ENCODE measurements at places on chromosomes 1 and 21.

GRCh38 chr1:246037832-246038231 lies 469.2 kb downstream of the SMYD3 start:
- no peak for DNase-seq

DNA sequence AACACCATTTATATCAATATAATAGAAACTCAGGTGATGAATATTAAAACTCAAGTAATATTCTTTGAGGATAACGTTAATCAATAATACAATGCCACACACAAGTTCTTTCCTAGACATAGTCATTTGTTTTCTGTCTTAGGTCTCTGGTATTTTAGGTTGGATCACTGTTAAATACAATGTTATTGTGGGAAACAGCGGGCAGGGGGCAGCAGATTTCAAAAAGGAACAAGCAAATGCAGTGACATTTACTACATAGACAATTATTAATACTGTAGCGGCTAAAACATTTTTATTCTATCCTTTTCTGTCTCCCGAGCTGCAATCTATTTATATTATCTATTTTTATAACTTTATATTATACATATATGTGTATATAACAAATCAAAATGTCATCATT lies 186.4 kb upstream of the ZNHIT6 start:
- peak; percentile 4 for DNase-seq

GRCh38 chr1:56374026-56374974 lies 205.1 kb downstream of the PLPP3 start:
- DNase-seq, result peak; percentile 75

DNA sequence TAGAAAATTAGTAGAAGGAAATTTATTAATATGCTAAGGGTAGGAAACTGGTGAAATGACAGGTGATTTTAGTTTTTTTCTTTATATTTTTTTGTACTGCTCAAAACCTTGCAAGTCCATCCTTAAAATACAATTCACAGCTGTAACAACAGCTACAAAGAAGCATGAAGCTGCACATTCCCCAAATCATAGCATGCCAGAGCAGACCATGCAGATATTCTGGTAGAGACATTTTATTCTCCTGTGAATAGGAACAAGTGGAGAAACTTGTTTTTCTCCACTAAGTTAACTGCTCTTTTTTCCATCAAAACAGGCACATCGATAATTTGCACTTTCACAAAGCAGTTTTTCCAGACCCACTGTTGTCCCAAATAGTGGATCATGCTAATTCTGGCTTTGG lies 1125.7 kb downstream of the BRINP3 start:
- no peak for DNase-seq

DNA sequence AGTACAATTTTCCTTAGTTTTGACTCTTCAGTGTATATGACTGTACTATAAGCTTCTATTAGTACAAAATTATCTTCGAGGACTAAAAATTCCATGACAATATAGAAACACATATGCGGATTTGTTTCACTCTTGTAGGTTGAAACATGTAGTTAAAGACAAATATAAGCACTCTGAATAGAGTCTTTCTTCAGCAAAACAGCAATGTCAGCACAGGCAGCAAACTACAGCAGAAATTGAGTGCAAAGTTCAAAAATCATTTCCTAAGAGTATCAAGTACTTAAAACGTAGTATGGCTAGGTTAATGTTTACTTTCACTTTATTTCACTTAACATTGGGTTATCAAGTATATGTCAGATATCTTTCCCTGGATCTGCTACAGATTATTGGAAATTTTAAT lies 106.7 kb downstream of the FAF1 start:
- DNase-seq, result no peak

DNA sequence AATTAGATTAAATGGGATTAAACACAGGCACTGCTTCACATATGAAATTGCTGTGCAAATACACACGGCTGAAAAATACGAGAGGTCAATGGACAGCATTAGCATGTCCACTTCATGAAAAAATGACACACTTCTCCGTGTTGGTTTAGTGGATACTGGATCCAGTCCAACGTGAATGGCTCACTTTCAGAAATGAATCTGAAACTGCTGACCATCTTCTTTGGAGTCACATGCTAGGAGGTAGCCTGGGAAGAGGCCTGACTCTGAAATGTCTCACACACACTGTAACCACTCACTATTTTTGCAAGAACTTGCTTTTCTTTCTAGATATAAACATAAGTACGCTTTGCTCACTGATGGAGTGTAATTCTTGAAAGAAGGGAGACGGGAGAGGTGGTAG lies 127.3 kb downstream of the HLCS start:
- no peak for DNase-seq

DNA sequence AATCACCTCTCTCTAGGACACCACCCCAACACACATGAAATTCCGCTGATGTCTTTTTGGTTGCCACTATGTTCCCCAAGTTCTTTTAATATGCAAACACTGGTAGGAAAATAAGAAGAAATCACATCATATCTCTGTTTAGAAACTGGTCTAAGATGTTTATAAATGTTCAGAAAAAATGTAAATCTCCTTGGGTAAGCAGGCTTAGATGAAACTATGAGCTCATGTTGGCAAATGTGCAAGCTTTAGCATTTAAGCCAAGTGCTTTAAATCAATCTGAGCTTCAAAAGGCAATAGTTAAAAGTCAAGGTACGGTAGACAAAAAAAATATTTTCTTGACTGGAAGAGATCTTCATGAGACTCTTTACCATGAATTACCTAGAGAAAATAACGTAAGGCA lies 25.2 kb upstream of the SLAMF9 start:
- no peak for DNase-seq

DNA sequence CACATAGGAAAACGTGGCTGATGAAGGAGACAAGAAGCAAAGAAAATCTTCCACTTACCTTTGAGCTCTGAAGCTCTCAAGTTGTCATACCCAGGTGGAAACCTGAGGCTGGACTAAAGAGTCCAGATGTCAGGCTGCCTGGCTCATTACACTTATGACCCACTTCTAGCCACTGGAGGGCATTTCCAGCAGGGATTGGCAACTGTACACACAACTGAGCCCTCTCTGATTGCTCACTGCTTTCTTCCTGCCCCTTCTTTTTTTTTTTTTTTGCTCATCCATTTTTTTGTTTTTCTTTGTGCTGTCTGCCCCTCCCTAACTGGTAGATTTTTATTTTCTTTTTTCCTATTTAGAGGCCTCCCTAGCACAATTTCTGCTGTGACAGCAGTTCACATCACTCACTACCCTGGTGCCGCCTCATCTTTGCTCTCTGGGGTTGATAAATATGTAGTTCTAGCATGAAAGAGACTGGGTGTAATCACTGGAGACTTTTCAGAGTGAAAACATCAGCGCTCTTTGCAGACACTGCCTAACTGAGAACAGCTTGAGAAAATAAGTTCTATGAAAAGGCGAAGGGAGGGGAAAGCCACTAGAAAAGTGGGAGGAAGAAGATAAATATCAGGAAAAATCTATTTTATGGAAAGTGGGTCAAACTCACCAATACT lies 334.5 kb downstream of the NUF2 start:
- DNase-seq, result no peak

DNA sequence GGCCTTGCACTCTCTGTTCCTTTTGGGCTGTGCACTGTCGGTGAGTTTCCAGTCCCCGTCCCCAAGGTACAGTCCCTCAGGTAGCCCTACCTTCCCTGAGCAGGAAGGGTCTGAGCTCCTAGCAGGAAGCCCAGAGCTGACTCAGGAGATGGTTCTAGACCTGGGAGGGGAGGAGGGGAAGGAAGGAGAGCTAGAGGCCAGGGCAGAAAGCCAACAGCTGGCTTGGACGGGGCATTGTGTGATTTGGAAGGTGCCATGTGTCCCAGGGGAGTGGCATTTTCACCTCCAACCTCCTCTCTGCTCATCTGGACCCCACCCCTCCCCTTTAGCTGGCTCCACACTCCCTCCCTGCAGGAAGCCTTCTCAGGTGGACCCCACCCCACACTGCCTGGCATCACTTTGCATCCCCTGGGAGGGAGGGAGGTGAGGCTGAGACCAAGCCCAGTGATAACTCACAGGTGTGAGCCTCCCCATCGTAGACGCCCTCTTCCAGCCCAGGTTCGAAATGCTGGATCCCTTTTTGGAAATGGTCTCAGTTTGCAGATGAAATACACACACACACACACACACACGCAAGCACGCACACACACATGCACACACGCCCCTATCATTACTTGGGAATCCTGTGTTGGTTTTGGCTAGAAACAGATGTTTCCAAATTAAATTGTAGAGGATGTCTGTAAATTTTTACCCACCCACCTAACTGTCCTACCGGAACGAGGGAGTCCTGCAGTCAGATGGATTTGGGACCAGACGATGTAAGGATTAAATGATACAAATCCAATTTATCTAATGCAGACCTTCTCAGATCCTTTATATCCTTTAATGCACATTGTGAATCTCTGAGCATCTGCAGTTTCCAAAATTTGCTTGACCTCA lies 19.7 kb upstream of the IFNLR1 start:
- DNase-seq, result no peak

GRCh38 chr1:65319141-65319540 lies 9.8 kb downstream of the DNAJC6 start:
- no peak for DNase-seq

- DNase-seq, result no peak
These were observed 21.7 kb upstream of the IRF2BP2 start for GRCh38 chr1:234631721-234632125.

- no peak for DNase-seq
These were observed 43.6 kb upstream of the DPH5 start for GRCh38 chr1:101069158-101069557.

DNA sequence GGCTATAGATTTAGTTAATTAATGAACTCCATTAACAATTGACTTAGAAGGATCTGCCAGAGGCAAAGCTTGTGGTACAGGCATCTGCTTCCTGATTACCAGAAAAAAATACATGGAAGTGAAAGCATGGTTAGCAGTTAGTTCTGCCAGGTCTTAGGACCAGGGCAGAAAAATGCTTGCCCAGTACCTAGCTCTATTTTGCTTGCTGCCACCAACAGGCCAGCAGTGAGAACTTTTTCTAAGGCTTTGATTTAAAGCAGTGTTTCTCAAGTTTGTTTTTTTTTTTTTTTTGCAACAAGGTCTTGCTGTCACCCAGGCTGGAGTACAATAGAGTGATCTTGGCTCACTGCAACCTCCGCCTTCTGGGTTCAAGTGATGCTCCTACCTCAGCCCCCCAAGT lies 16.4 kb upstream of the MTF1 start:
- DNase-seq, result no peak

GRCh38 chr1:63038586-63038985 lies 254.7 kb downstream of the ATG4C start:
- DNase-seq, result no peak

GRCh38 chr1:188056011-188056410 lies 1227.3 kb downstream of the PLA2G4A start:
- no peak for DNase-seq

GRCh38 chr1:157993147-157993917 lies at the start of gene KIRREL1:
KIRREL1 (plus strand) TSS chr1:157993645; CDS start chr1:157993677, 32 bp downstream.
- no peak for DNase-seq

GRCh38 chr1:54041806-54042205 lies 11.2 kb downstream of the TMEM59 start:
- DNase-seq, result no peak

GRCh38 chr1:210681158-210681557 lies 352.5 kb downstream of the HHAT start:
- no peak for DNase-seq

DNA sequence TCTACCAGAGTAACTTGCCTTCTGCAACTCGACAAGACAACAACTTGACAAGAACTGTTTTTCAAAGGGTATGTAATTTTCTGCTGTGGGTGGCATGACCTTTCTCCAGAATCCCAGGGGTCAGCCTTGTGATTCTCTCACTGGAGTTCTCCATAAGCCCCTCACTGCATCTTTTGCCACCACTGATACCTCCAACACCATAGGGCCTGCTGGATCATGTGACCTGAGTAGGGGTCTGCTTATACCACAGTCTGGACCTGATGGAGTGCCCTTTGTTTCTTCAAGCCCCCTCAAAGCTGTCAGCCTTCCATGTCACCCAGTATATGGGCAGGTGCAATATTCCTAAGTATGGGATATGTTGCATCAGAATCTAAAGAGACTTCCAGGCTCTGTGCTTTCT lies 31.6 kb upstream of the DIPK1A start:
- DNase-seq, result no peak

- no peak for DNase-seq
These were observed 59.4 kb downstream of the ZNF697 start for GRCh38 chr1:119588621-119589020.

- peak; percentile 59 for DNase-seq
These were observed 569 bp upstream of the WARS2 start for GRCh38 chr1:119141020-119141424.

DNA sequence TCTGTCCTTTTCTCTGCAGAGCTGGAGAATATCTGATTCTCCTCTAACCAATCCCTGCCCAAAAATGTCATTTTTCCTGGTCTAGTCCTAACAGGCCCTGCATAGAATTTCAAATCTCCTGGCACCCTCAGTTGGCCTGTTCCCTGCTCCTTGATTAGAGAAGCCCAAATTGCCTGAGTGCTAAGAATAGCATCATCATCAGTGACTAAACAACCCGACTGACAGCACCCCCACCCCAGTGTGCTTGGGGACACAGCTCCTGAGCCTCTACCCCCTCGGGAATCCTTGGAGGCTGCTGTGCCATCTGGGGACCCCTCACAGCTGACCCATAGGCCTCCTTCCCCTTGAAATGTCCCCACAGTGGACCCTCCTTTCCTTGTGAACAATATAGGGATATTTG lies 94.4 kb downstream of the DDX20 start:
- DNase-seq, result no peak

- no peak for DNase-seq
These were observed 67.5 kb upstream of the GFI1 start for GRCh38 chr1:92554216-92554615.

DNA sequence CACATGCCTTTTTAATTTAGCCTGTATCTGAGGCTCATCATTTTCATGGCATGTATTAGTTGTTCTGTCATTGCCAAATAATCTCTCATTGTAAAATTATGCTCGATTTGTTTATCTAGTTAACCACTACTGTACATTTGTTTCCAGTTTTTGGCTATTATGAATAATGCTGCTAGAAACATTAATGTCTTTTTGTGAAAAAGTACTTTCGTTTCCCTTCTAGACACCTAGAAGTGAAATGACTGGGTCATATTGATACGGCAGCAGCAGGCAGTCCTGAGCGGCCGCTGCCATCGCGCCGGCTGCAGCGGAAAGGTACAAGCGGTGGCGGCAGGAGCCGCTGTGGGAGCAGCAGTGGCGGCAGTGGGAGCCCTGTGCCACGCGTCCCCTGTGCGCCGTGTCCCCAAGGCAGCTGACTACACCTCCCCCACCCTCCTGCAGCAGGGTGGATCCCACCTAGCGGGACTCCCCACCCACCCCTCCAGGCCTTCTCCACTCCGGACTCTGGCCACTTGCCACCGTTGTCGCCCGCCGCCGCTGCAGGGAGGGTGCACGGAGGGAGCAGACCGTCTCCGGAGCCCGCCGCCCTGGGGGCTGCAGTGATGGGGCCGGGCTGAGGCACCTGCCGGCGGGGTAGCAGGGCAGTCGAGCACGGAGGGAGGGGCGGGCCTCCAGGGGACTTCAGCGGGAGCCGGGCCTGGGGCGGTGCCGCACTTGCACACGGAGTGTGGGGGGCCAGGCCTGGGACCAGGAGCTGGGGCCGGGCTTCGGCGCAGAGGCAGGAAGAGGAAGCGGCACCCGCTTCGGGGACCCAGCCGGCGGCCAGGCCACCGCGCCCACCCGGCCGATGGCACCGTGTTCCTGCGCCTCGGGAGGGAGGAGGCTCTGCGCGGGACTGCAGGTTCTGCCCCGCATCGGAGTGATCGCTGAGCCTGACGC lies 66.8 kb upstream of the RGS7 start:
- peak; percentile 76 for DNase-seq

Measured in SK-N-DZ (cell line).